T-cell (primary cell): ENCODE measurements at places on chromosomes 2 and 18.

- no peak for DNase-seq
Observed at GRCh38 chr2:137231628-137232027, 466.3 kb downstream of the THSD7B start.

DNA sequence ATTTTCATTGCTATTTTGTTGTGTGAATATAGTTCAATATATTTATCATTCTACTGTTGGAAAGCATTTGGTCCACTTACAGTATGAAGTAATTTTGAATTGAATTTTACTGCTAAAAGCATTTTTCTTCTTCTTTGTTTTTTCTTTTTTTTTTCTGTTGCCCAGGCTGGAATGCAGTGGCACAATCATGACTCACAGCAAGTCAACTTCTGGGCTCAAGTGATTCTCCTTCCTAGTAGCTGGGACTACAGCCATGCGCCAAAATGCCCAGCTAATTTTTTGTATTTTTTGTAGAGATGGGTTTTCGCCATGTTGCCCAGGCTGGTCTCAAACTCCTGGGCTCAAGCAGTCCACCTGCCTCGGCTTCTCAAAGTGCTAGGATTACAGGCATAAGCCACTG lies 2.4 kb upstream of the ETAA1 start:
- DNase-seq: no peak

DNA sequence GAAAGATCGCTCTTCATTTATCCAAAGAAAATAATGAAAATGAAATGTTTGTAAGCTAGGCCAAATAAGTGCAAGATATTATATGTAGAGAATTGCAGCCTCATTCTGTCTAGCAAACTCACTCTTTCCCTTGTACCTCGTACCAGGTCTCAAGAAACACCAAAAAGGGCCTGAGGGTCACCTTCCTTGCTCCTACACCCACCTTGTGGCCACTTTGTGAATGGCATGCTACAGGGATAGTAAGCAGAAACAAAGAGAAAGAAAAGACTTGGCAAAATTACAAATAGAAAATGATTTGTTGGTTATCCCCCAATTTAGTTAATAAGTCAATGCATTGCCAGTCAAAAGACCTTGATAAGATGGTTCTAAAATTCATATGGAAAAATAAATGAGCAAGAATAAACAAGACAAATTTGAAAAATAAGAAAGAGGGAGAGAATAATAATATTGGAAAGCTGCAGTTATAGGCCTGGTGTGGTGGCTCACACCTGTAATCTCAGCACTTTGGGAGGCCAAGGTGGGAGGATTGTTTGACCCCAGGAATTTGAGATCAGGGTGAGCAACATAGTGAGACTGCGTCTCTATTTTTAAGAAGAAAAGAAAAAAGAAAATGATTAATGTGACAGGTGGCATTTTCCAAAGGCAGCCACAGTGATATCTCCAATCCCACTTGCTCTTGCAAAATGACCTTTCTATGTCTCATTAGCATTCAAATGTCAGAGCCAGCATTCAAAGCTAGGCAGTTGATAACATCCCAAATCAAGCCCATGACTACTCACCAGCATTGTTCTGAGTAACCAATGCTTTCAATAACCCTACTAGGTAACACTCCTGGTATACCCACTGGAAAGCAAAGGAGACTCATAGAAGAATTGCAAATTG lies 38.8 kb upstream of the BMP10 start:
- DNase-seq: peak; percentile 43

DNA sequence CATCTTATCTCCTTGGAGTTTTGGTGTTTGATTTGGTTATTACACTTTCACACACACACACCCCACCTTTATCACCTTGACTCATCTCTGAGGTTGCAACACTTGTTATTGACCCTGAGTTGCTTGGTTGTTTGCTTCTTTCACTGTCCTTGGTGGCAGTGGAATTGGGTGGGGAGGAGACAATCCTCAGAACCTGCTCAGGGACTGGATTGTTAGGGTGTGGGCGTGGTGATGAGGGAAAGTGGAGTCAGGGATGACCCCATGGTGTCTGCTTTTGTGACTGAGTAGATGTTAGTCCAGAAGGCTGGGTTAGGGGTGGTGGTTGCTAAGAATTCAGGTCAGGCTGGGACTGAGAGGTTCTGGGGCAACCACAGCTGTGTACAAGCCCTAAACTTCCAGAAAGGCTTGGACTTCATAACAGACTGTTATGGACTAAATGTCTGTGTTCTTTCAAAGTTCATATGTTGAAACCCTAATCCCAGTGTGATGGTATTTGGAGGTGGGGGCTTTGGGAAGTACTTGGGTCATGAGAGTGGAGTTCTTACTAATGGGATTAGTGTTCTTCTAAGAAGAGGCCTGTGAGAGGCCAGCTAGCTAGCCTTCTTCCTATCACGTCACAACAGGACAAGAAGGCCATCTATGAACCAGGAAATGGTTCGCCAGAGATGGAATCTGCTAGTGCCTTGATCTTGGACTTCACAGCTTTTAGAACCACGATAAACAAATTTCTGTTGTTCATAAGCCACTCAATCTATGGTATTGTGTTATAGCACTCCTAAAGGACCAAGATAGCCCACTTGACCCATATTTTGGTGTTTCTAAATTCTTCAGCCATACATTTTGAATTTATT lies 3.4 kb upstream of the DIS3L2 start:
- no peak for DNase-seq
